ENCODE measurements at places on chromosomes 12 and 14.
A peak's percentile ranks its signal among the peaks of the same experiment; 100 is the strongest.

DNA sequence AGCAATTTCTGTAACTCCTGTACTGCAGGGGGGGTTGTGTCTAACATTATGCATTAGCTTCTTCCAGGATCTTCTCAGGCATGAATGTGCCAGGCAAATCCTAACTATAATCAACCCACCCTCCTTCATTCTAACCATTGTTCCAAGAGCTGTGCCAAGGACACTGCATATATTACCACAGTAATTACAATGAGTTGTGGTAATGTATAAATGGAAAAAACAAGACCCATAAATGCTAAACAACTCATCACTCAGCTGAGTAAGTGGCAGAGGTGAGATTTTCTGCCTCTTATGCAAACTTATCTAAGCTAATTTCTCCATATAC is 80.6 kb downstream of the PRKD1 start:
- DNase-seq, result no peak

DNA sequence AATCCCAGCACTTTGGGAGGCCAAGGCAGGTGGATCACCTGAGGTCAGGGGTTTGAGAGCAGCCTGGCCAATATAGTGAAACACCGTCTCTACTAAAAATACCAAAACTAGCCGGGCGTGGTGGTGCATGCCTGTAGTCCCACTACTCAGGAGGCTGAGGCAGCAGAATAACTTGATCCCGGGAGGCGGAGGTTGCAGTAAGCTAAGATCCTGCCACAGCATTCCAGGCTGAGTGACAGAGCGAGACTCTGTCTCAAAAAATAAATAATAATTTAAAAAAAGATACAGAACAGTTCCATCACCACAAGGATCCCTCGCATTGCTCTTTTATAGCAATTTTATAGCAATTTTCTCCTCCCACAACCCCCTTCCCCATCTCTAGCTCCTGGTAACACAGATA is 4.7 kb upstream of the PDE1B start:
- DNase-seq, result no peak

DNA sequence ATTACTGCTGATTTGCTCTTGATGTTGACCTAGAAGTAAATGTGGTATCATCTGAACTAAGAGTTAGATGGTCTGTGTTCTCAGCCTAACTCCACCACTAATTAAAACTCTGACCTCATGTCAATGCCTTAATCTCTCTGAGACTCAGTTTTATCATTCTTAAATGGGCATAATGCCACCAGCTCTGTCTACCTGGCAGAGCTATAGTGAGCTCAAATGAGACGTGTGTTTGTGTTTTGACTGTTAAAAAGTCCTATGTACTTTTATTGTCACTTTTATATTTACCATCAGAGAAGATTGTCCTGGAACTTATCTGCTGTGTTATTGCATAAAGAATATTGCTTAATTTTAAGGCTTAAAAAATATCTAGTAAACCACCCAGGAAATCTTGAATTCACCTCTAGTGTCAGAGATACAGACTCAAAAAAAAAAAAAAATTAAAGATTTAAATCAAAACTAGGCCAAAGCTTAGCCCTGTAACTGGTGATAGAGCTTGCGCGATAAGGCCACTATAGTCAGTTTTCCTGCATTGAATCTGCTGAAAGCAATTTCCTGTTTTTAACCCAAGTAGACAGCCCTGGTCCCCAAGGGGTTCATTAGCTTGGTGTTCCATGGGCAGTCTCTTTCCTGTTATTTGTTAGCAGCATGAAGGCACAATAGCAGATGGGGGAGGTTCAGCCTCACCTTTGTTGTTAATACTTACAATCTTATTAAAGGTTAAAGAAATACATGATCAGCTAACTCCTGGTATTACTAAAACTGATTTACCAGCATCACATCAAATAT is 261.8 kb downstream of the ATP23 start:
- DNase-seq, result no peak

GRCh38 chr12:2692080-2692479 is 102.7 kb upstream of the FKBP4 start:
- DNase-seq, result peak; percentile 18

DNA sequence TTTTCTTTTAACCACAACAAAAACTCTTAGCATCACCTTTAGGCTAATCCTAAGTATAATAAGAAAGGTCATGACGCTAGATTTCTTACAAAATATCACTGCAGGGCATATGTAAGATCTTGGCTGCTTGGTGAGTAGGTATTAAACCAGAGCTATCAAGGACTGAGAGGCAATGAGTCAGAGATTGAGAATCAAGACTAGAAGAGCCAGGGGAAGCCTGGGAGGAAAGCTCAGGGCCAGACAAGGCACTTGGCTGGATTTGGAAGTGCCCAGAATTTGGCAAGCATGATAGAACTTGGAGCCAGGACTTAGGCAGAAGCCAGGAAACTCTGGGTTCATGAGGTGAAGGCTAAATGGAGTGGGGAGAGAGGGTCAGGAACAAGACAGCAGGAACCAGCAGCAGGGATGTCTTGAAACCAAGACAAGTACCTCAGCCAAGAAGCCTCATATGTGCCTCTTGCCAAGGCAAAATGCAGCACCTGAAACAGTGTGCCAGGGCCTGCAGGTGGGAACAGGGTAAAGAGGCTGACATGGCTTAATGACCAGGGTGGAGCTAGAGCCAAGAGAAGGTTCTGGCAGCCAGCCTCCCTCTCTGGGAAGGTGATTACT is 49.9 kb downstream of the PTHLH start:
- no peak for DNase-seq

GRCh38 chr12:33654313-33654712 is 214.7 kb upstream of the SYT10 start:
- DNase-seq, result no peak

Data from activated CD4-positive, alpha-beta T cell treated with anti-CD3 and anti-CD28 coated beads for 4 hours (primary cell).